ENCODE measurements at places on chromosomes 1 and 21. TPM values are rescaled to one million over a fixed set of nuclear protein-coding genes. Genes with fewer than 3 reads are reported as not detected.
A peak's percentile ranks its signal among the peaks of the same experiment; 100 is the strongest.

DNA sequence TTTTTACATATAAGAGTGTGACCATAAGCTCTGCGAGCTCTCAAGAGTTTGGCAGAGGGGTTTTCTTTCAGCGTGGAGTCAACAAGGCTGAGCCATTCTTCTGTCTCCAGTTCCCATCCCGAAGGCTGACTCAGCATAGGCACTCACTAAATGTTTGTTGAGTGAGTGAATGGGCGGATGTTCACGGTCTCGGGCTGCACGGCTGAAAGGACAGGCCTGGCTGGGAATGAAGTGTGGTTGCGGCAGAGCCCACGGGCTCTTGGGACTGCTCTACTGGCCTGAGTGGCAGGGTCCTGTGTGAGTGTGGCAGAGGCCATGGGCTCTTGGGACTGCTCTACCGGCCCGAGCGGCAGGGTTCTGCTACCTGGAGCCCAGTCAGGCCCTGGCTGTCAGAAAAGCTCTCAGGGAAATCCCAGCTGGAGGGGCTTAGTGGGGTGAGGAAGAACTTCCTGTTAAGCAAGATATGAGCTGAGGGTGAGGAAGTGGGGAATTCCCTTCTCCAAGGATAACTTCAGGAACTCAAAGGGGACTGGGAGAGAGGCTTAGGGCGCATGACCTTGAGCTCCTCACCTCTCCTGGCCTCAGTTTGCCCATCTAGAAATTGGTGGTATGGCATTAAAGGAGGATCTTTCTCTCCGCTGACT, 56.6 kb upstream of the C1orf174 start:
- no peak for DNase-seq

- no peak for DNase-seq
These were observed 148.3 kb downstream of the ELAVL4 start for GRCh38 chr1:50257029-50257428.

DNA sequence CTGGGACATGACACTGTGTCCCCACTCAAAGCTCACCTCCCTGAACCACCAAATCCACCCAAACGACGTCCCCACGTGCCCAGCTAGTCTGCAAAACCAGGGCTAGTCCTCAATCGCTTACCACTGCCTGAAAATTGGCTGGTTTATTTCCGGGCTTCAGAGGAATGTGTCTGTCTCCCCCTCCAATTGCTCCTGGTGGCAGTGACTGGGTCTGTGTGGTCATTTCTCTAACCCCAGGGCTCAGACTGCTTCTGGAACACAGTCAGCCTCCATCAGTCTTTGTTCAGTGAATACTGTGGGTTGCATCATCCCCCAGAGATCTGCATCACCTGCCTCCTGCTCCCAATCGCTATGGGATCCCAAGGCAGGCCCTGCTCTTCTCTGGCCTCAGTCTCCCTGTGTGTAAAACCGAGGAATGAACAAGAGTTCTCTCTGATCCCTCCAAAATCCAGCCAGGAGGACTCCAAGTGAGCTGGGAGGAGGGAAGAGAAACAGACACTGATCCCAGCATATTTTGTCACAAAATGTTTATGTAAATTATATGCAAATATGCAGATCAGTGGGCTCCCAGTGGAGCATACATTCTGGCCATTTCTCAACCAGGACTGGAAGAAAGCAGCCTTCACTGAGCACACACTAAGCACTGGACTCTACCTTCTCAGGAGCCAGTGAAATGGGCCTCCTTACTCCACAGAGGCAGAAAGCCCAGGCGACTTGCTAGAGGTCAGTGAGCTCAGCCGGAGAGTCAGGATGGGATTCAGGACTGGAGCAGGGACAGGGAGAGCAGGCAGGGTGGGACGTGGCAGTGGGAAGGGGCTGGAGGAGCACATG, 20.9 kb downstream of the SDC3 start:
- DNase-seq: no peak

- no peak for DNase-seq
These were observed 37.8 kb downstream of the ELK4 start for GRCh38 chr1:205593967-205594366.

DNA sequence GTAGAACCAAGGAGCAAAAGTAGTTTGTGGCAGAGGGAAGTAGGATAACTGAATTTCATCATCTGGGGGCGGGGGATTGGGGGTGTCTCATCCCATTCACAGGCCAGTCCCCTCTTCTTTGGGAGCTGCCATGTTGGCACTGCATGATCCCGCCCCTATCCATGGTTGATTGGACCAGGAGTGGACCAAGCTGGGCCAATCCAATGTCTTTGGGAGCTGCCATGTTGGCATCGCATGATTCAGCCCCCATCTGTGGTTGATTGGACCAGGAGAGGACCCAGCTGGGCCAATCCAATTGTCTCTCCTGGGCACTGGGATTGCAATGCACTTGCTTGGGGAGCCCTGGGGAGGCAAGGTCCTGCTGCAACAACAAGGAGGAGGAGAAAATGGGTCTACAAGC, 12.3 kb upstream of the ALPL start:
- DNase-seq: peak; percentile 25

GRCh38 chr1:20329793-20330542, 39.3 kb downstream of the VWA5B1 start:
- peak; percentile 29 for DNase-seq

DNA sequence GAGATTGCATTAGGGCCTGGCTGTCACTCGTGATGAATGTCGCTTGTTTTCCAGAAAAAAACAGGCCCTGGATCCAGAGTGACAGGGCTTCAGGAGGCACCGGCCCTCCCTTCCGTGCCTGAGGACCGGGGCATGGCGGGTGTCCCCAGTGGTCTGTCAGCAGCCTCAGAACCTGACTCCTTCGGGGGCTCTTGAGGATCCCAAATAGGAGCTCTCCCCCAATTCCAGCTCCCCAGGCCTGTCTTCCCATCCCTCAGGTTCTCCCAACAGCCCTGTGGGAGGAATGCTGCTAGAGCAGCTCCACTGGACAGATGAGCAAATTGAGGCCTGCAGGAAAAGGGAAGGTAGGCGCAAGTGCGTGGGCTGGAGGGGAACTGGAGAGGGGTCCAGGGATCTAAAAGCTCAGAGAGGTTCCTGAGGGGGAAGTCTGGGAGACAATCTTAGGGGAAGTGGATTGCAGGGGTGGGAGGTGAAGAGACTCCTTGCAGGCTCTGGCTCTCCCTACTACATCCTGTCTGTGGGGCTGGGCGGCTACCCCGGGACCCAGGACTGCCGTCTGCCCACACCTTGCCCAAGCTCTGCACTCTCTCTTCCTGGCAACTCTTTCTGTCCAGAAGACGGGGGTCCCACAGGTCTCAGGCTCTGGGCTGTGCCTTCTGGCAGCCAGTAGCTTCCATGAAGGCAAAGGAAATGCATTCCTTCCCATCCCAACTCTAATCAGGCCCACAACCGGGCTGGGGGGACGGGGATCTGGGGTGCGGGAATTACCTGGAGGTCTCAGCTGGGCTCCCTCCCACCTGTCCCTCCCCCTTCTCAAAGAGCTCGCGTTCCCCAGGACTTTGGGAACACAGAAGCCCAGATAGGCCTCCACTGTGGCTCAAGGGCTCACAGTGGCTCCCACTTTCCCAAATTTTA, 105.7 kb upstream of the CASZ1 start:
- DNase-seq: no peak

DNA sequence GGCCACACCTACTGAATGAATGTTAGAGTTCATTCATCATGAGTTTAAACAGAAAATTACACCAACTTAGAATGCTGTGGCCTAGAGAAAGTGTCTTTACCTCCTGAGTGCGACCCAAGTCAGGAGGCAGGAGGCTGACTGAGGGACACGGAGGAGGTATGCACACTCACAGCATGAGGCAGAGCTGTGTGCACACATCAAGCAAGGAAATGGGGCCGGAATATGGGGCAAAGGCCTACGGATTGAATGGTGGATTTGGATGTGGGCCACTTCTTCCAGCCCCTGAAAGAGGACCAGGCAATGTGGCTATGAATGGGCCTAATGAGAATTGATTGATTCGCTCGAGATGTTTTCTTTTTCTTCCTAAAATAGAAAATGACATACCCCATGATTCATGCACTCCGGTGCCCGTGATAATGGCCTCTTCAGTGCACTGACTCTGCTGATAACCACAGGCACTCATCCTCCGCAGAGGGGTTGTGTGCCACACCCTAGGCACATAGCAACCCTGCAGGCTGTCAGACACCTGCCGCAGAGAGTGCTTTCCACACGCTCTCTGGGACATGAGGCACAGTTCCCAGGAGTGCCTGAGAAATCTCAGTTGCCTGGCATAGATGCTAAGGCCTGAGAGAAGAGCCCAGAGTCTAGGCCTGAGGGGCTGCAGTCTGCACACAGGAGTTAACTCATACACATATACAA, 155.5 kb downstream of the GLUL start:
- DNase-seq: peak; percentile 61

DNA sequence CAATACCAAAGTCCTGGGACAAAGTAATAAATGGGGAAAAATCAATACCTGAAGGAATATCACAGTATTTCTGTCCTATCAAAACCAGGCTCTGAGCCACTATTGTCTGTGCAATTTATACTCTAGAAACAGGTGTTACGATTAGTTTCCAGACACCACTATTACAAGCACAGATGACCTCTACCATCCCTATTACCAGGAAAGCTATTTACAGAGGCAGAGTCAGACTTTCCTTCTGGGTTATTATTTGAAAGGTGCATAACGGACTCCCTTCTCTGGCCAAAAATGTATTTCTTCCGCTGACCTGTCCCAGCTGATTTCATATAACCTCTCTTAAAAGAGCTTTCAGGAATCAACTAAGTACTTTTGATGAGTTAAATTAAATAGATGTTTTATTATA, 154.6 kb upstream of the LRRC7 start:
- no peak for DNase-seq

DNA sequence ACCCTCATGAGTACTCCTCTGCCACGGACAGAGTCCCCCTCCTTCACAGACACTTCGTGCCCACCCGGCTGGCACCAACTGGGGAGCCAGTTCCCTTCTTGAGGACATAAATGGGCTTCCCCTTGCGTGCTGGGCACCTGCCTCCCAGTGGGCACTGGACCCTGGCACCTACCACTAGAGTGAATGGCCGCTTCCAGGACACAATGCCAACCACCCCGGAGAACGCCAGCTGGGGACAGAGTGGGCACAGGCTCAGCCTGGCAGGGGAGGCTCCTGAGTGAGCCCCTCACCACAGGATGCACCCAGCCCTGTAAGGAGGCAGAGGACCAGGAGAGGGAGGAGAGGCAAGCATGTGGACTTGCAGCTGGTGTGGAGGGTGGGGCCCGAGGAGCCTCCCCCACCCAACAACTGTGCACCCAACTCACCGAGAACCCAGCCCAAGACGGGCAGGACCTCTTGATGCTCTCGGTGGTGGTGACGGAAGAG, 1.0 kb downstream of the ENTREP3 start:
- DNase-seq: no peak

DNA sequence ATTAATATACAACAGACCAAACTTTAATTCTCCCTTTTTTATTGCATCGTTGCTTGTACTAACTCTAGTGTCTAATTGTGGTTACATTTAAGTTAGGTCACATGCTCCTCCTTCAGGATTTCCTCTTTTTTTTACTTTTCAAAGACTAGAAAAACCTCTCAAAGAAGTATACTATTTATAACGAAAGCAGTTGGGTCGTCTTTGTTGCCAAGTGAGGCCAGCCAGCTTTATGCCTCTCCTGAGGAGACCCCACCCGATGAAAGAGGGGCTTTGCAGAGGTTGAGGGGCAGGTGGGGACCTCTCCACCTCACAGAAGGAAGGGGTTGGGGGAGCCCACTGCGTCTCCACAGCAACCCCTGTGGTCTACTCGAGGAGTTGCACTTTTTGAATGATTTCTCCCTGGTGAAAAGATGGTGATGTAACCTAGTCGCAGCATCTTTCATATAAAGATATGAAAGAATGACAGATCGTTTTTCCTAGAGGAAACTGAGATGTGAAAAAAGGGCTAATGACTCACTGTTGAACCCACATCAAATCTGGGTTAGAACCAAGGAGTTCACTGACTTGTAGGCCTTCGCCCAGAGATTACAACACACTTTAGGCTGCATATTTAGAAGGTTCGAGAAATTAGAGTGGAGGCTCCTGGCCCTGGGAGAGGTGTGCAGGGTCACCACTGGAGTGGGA, 6.4 kb downstream of the TGFB2 start:
- DNase-seq: peak; percentile 68

B3GALT2 gene
- total RNA-seq: 0.40 TPM

DNA sequence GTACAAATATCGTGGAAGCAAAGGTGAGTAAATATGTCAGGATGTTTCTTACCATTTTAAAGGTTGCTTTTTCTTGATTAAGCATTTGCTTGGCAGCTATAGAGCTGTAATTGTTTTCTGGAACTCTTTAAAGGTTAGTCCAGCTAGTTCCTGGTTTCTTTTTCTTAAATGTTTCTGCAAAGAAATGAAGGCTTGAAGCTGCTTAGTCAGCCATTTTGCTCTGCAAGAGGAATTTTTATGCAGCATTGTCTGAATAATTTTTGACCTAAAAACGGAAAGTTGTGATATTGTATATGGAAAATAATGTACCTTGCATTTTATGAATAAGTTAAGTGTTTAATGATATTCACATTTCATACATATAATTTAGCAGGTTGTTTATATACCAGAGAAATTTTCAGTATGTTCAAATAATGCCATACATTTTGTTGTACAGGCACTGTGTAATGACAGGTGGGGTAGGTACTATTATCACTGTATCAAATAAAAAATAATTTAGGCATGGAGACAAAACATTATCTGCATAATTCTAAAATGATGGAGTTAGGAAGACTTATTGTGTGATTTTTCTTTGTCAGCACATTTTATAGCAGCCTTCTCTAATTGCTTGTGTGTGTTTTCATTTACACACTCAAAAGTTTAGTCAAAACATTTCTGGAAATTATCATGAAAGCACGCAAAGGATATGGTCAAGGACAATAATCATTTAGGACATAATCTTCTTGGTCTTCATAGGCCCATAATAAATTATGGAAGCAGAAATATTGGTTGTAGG, 624.4 kb downstream of the NCAM2 start:
- DNase-seq: no peak

SH2D5 gene
- 3.7 TPM for total RNA-seq

DNA sequence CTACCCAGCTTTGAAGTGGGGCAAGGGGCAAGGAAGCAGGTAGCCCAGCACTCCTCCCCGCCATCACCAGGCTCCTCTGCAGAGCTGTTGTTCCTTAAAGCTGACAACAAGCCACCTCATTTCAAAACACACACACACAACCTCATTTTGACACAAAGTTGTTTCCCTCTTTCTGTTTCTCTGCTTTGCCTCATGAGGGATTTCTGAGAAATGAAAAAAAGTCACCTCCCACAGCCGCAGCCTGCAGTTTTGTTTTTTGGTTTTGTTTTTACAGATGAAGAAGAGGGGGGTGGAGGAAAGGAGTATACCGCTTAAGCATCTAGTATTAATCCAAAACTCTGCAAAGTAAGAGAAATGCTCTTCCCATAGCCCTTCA, 12.1 kb downstream of the MCL1 start:
- DNase-seq: no peak

DNA sequence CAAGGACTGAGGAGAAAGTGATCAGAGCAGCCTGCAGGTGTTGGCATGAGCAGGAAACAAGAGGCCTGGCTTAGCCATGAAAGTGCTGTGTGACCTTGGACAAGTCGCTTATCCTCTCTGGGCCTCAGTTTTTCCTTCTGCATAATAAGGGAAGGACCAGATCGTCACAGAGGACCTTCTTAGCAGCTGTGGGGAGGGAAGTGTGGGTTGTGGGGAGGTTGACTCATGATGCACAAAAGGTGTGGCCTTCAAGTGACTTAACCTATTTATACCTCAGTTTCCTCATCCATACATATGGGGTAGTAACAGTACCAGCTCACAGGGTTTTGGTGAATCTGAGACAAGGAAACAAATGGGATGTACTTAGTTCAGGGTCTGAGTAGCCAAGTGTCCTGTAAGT, 658.8 kb downstream of the MATN1 start:
- DNase-seq: no peak

- no peak for DNase-seq
These were observed 18.8 kb downstream of the AVPR1B start for GRCh38 chr1:206098242-206098919.

- peak; percentile 88 for DNase-seq
These were observed 7.6 kb upstream of the ZNF326 start for GRCh38 chr1:89987159-89987819.

EPHA10 gene
- total RNA-seq: 0.32 TPM

Data from SK-MEL-5 (cell line).